ENCODE measurements at places on chromosomes 11 and 22.

DNA sequence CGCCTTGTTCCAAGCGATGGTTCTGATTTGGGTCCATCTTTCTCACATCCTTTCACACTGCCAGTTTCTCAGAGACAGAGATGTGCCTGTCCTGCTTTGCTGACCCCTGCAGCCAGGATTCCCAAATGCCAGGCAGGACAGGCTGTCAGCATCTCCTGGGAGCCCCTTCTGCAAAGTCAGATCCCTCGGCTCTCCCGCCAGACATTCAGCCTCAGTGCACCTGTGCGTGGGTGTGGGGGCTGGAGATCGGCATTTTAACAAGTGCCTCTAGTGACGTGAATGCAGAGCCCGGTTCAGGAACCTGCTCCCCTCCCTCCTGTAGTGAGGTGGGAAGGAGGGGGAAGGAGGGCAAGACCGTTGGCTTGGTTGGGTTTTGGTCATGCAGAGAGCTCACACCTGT is 108.9 kb upstream of the FGF3 start:
- peak; percentile 12 for DNase-seq

GRCh38 chr11:10474551-10474950 is 19.5 kb downstream of the AMPD3 start:
- DNase-seq = no peak

DNA sequence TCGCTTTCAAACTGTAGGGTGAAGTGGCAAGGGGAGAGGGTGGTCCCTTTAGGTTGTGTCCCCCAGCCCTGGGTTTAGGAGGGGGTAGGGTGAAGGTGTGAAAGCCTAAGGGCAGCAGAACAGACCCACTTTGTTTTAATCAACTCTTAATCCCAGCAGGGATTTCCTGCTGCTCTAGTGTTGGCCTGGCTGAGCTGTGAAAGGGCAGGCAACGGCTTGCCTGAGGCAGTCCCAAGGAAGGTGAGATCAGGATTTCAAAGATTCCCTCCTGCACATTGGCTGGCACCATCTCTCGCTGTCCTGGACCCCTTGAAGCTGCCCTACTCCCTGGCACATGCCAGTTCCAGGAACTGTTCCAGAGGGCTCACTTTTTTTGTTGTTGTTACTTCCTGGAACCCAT is 221.3 kb downstream of the INSC start:
- DNase-seq = no peak

GRCh38 chr11:75902631-75903030 is 87.6 kb downstream of the UVRAG start:
- DNase-seq = no peak

- DNase-seq = no peak
These were observed 1.5 kb upstream of the PHRF1 start for GRCh38 chr11:574632-575312.

DNA sequence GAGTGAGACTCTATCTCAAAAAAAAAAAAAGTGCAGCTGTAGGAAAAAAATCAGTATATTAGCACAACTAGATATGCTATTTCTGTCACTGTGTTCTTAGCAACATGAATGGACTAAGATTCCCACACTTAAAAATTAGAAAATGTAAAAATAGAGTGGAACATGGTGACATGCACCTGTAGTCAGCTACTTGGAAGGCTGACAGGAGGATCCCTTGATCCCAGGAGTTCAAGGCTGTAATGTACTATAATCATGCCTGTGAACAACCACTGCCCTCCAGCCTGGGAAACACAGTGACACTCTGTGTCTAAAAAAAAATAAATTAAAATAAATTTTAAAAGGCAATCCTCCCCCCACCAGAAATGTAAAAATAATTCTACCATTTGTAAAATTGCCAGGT is 29.8 kb downstream of the PICALM start:
- no peak for DNase-seq

DNA sequence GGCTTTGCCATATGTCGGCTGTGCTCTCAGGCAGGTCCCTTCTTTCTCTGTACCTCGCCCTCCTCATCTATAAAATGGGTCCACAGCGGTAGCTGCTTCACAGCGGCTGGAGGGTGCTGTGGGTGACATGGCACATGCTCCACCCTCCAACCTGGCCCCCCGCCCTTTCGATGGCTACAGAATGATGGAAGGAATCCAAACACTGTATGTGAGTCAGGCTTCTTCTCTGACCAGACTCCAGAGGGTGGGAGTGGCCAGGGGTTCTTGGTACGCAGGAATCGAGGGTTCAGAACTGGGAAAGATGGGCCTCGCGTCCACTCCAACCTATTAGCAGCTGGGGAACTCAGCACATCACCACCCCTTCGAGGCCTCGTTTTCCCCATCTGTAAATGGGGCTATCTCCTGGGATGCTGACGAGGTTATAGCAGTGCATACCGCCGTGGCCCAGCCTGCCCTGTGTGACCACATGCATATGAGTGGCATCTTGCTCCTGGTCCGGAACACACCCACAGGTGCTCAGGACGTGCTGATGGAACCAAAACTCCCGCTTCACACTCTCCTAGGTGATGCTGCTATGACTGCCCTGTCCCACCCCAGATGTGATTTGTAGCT is 26.4 kb downstream of the MN1 start:
- DNase-seq = no peak

GRCh38 chr22:42632096-42632495 is 8.3 kb downstream of the ATP5MGL start:
- DNase-seq = no peak

- DNase-seq = no peak
These were observed 89.8 kb upstream of the PARVA start for GRCh38 chr11:12287374-12288211.

DNA sequence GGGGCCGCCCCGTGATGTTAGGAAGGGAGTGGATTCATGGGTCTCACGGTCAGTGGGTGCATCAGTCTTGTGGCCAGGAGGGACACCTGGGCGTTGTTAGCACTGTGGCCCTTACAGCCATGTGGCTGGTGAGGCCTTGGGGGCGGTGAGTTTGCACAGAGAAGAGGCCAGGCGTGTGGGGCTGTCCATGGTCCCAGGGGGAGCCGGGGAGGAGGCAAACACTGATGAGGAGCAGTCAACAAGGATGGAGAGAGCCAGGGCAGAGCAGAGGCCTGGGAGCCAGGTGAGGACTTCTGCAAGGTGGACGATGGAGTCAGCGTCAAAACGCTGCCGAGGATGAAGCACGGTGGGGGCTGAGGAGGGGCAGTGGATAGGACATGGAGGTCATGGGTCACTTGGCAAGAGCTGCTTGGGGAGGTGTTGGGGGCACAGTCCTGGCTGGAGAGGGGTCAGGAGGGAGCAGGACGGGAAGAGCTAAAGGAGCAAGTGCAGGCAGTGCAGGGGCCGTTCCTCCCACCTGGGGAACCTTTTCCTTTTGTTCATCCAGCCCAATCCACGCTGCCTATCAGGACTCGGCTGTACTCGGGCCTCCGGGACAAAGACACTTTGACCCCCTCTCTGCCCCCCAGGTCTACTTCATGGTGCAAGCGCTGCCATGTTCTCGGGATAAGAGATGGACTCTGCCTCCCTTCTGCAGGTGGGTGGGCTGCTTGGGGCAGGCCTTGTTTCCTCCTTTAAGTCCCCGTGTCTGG is 801.1 kb downstream of the TBC1D22A start:
- DNase-seq = no peak

DNA sequence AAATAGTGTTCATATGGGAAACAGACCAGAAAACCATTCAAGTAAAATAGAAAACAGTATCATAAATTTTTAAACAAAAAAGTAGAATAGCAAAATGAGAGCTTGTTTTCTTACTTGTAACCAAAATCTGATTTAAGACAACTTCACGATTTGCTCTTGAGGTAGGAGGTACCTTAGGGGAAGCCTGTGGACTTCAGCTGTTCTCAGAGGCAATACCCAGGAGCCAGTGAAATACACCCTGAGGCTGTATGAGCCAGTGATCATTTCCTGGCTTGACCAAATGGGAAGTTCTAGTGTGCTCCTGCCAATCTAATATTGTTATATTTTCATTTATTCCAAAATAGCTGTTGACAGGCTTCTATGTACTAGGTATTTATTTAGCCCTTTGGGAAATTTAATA is 104.8 kb downstream of the ARHGAP42 start:
- no peak for DNase-seq

GRCh38 chr11:60307507-60308195 is 19.4 kb upstream of the MS4A6E start:
- DNase-seq = no peak

GRCh38 chr11:17960091-17960490 is 52.8 kb downstream of the SERGEF start:
- DNase-seq = no peak

- no peak for DNase-seq
These were observed 22.5 kb downstream of the TMPRSS13 start for GRCh38 chr11:117906710-117907109.

- DNase-seq = no peak
These were observed 174.2 kb upstream of the PDGFD start for GRCh38 chr11:104338186-104338585.

GRCh38 chr11:118912742-118913410 is 12.8 kb downstream of the BCL9L start:
- DNase-seq = no peak

DNA sequence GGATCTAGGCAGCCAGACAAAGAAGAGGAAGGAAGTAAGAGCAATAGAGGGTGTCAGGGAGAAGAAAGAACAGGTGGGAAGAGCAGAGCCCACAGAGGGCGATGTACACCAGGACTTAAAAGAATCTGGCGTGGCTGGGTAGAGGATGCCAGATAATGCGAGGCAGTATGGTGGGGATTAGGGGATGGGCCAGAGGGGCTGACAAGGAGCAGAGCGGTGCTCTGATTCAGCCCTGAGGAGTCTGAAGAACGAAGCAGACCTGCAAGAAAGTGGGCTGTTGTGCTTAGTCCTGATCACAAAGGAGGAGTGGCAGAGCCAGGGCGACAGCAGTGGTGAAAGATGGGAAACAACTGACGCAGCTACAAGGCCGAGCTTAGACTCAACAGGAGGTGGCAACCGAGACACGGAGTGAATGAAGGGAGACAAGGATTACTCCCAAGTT is 163.7 kb downstream of the LARGE1 start:
- no peak for DNase-seq

GRCh38 chr11:29171360-29171950 is 845.4 kb downstream of the KCNA4 start:
- no peak for DNase-seq

DNA sequence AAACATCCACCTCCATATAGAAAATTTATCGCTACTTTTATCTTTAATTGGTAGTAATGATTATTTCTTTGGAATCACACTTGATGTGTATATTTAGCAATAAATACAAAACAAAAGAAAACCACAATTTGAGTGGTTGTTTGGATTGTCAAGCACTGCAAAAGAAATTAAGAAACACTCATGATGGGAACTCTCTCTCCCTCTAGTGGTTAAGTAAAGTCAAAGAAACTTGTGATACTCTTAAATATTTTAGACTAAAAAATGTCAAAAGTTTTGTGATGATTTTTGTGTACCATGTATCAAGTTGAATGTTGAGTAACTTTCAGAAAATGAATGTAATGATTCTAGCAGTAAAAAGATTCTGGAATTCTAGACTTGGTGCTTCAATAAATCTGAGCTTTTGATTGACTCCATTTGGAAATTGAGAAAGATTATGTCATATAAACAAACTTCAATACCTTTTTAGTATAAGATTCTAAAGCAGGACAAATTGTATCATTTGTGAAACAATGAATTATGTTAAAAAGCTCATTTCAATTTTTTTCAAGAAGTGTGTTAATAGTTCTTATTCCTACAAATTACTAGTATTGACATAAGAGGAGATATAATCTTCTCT is 20.8 kb downstream of the MUC15 start:
- DNase-seq = no peak

- DNase-seq = peak; percentile 23
These were observed 4.7 kb upstream of the RANBP1 start for GRCh38 chr22:20111045-20111688.

- no peak for DNase-seq
These were observed 1.2 kb upstream of the TBC1D10A start for GRCh38 chr22:30327864-30328345.

DNA sequence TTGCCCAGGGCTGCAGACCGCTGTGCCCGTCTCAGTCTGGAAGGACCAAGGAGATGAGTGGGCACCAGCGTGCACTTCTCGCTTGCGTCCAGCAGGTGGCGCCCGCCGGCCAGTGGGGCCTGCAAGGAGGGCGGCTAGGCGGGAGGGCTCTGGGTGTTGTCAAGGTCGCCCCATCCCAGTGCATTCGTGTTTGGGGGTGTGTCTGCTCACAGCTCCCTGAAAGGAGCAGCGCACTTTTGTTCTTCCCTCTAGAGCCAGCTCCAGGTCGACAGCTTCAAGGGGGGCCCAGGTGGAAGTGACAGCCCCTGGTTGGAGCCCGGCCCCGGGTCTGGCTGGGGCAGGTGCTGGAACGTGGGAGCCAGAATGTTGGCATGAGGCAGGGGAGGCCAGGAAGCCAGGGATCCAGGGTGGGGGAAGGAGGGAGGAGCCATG is 23.4 kb upstream of the MPPED1 start:
- peak; percentile 81 for DNase-seq

GRCh38 chr22:30694640-30695350 is at the start of gene OSBP2:
OSBP2 (plus strand) TSS chr22:30694874; CDS start chr22:30694910, 36 bp downstream.
- DNase-seq = peak; percentile 53

DNA sequence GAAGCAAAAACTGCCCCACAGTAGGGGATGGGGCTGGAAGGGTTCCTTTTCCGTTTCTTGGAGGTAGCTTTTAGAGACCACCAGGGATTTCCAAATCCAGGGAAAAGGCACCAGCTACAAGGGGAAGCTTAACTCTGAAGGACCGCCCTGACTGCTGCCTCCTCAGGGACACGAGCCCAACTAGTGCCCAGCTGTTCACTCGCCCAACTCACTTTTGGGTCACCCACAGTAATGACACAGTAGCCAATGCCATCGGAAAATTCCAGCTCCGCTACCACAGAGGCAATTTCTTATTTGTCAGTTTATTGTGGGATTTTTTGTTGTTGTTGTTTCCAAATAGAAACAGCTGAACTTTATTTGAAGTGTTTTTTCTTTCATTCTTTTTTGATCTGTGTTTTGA is 141.3 kb downstream of the ATXN10 start:
- no peak for DNase-seq

DNA sequence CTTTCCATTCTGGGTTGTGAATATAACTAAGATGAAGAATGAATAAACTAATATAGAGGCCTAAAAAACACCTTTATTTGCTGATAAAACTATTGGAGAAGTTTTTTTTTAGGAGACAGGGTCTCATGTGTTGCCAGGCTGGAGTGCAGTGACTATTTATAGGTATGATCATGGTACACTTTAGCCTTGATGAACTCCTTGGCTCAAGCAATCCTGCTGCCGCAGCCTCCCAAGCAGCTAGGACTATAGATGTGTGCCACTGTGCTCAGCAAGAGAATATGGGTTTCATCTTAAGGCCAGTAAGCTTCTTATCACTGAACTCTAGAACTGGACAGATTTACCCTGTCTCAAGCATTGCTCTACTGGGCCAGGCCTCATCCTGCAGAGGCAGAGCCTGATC is 26.6 kb downstream of the CCDC90B start:
- DNase-seq = no peak

Measured in left hindlimb (tissue), 1 donor.